Activated naive CD8-positive, alpha-beta T cell treated with anti-CD3 and anti-CD28 coated beads for 36 hours (primary cell): ENCODE measurements at places on chromosomes 7 and 10.

DNA sequence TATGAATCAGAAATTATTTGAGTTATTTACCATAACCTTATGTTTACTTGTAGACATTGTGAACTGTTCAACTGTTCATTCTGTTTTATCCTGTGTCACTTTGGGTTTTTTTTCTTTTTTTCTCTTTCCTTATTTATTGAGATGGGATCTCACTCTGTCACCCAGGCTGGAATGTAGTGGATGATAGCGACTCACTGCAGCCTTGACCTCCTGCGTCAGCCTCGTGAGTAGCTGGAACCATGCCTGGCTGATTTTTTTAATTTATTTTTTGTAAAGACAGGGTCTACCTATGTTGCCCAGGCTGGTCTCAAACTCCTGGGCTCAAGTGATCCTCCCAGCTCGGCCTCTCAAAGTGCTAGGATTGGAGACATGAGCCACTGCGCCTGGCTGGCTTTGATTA is 97.1 kb downstream of the CSTF2T start:
- no peaks in the 10 kb centered on the region for H3K4me1 ChIP-seq
- no peaks in the 10 kb centered on the region for H3K27me3 ChIP-seq
- DNase-seq: no peak
- H3K4me3 ChIP-seq: no peak overlapping the region
- no peaks in the 10 kb centered on the region for H3K36me3 ChIP-seq

GRCh38 chr10:688312-689120 is 952 bp downstream of the DIP2C start:
- H3K4me3 ChIP-seq: no peak overlapping the region
- peaks cover 58% of the 10 kb centered on the region for H3K27me3 ChIP-seq
- H3K27ac ChIP-seq: no peak overlapping the region
- H3K36me3 ChIP-seq: no peaks in the 10 kb centered on the region
- H3K4me1 ChIP-seq: peaks cover 2% of the 10 kb centered on the region
- no peak for DNase-seq

DNA sequence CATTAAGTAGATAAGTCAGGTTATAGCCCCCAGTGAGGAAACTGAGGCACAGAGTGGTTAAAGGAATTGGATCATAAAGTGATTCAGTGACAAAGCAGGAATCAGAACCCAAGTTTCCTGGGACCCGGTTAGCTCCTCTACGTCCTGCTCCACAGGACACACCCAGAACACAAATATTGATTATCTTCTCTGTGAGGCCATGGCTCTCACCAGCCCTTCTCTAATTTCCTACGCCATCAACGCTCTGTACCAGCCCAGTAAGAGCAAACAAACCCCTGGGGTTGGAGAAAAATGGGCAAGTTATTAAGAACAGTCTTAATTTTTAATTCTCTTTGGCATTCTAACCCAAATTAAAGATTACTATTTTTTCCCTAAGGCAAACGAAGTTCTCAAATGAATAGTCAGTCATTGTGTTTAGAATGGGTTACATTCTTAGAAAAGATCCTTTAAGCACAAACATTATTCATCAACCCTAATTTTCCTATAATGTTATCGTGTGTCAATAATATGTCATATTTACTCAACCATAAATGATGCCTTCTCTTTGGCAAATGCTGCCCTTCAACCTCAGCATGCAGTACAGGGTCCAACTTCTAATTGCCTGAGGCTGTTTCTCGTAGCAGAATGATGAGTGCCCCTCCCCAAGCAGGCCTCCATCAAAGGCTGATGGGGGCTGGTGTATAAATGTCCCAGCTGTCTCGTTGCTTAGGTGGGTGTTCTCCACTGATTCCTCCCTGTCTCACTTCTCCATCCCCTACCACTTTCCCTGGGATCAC is 25.4 kb upstream of the TM9SF3 start:
- H3K36me3 ChIP-seq: no peaks in the 10 kb centered on the region
- peaks cover 6% of the 10 kb centered on the region for H3K4me1 ChIP-seq
- H3K4me3 ChIP-seq: no peak overlapping the region
- H3K27me3 ChIP-seq: no peaks in the 10 kb centered on the region
- H3K27ac ChIP-seq: no peak overlapping the region

GRCh38 chr10:116947841-116948529 is 57.0 kb downstream of the SHTN1 start:
- no peaks in the 10 kb centered on the region for H3K4me1 ChIP-seq
- no peak overlapping the region for H3K27ac ChIP-seq
- DNase-seq: no peak
- H3K27me3 ChIP-seq: peaks cover 13% of the 10 kb centered on the region
- H3K36me3 ChIP-seq: no peaks in the 10 kb centered on the region

GRCh38 chr10:6525599-6526165 is 54.4 kb downstream of the PRKCQ start:
- H3K36me3 ChIP-seq: peaks cover 52% of the 10 kb centered on the region
- peaks cover 64% of the 10 kb centered on the region for H3K4me1 ChIP-seq
- no peaks in the 10 kb centered on the region for H3K27me3 ChIP-seq
- no peak overlapping the region for H3K27ac ChIP-seq

DNA sequence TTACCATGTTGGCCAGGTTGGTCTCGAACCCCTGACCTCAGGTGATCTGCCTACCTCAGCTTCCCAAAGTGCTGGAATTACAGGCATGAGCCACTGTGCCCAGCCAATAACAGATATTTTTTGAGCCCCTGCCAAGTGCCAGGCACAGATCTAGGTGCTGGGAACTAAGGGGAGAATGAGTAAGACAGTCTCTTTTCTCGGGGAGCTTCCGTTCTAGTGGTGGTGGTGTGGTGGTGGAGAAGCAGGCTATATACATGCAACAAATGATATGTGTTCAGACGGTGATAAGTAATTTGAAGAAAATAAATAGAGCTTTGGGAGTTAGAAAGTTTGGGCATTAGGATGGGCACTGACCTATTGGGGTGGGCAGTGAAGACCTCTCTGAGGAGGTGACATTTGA is 76.7 kb upstream of the VKORC1L1 start:
- H3K27me3 ChIP-seq: no peaks in the 10 kb centered on the region
- peaks cover 4% of the 10 kb centered on the region for H3K4me1 ChIP-seq

DNA sequence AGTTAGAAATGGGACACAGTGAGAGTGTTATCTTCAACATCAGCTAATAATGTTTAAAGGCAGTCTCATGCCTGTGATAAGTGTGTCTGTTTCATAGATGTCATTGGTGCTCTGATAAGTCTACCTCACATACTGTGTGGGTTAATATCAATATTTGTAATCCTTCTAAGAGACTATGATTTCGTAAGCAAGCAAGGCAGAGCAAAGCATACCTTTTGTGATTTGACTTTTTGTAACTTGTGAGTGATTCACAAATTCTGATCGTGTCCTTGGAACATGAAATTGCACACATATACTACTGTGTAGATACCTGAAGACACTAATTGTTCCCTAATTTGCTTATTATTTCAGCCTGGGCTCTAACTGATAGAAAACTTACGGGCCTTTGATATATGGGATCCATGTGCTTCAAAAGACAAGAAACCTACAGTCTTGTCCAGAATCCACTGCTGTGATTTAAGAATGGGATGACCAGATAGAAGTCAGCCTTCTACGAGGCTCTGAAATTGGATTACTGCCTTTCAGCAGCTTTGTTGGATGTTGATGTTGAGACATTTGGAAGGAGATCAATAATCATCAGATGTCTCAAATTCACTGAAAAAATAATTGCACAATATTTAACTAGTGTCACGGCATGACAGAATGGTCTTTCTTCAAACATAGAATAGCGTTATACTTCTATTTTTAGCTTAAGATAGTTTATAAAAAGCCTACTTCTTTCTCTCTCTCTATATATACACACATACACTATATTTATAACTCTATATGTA is 63.2 kb upstream of the KLF6 start:
- DNase-seq: no peak
- peaks cover 3% of the 10 kb centered on the region for H3K36me3 ChIP-seq
- H3K27ac ChIP-seq: no peak overlapping the region
- H3K4me3 ChIP-seq: no peak overlapping the region
- H3K27me3 ChIP-seq: no peaks in the 10 kb centered on the region

DNA sequence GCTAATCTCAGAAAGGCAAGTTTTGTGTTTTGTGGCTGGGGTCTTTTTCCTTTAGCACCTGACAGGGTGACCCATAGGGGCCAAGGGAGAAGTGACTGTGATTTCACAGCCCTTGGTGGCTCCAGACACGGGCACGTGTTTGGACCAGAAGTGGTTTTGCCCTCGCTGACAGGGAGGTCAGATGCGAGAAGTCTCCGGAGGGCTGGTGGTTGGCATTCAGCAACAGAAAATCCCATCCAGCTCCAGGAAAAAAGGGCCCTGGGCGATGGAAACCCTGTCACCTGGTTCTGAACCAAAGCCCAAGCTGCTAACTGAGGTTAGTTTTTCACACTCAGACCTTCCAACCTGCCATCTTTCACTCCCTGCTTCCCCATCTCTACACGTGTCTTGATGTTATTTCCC is 272.9 kb downstream of the TRIL start:
- DNase-seq: no peak
- H3K4me3 ChIP-seq: no peak overlapping the region
- no peak overlapping the region for H3K27ac ChIP-seq
- H3K36me3 ChIP-seq: no peaks in the 10 kb centered on the region
- peaks cover 12% of the 10 kb centered on the region for H3K27me3 ChIP-seq
- peaks cover 7% of the 10 kb centered on the region for H3K4me1 ChIP-seq

DNA sequence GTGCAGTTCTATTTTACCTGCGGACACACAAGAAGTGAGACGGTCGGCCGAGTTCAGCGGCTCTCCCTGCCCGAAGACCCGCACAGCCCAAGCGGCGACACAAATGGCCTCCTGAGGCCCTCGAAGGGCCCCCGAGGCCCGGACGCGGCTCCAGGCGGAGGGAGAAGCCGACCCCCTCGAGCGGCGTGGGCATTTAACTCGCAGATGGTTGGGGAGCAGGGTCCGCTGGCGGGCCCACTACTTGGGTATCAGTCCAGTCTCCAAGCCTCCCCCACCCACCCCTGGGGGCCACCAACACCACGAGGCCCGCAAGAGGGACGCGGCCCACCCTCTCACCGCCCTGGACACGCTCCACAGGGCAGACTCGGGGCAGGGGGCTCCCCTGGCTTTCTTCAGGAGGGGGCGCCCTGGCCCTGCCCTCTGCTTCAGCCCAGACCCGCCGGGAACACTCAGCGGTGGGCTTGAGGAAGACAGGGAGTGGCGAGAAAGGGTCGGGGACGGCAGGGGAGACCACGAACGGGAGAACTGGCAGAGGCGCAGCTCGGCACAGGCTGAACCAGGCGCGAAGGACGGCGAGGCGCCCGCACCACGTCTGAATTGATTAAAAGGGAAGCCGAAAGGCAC is 1.7 kb downstream of the IGF2BP3 start:
- peaks cover 1% of the 10 kb centered on the region for H3K36me3 ChIP-seq
- peak overlapping the region; percentile 63 for H3K4me3 ChIP-seq
- peak; percentile 28 for DNase-seq
- H3K27ac ChIP-seq: no peak overlapping the region

DNA sequence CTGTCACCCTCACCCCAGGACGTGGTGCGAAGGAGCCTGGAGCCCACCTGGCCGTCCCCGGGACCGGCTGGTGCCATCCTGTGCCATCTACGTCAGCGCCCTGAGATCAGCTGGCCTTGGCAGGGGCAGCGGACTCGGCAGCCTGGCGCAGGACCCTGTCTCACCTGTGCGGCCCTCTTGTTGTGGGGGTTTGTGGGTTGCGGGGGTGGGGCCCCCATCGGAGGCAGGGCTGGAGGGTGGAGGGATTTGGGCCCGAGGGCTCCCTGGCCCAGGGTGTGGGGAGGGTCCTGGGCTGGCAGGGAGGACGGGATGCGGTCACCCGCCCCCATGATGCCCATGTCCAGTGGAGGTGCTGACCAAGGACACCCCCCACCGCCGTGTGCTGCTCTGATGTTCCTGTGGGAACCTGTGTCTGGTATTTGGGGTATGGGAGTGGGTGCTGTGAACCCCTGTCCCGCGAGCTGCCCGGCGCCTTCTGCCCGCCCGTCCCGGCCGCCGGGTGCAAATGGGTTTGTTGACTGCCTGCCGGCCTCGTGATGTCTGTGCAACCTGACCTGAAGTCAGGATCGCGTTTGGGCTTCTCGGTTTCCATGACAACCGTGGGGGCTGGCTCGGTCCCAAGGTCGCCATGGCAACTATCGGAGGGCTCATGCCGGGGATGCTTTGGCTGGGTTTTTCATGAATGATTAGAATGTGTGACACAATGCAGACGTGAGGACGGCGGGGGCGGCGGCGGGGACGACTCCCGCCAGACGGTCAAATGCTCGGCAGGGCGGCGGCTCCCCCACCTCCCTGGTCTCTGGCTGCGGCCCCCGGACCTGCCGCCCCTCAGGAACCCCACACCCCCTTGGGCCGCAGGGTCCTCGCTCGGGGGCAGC is 7.3 kb downstream of the MAFK start:
- H3K4me3 ChIP-seq: no peak overlapping the region
- peak overlapping the region; percentile 66 for H3K27ac ChIP-seq
- DNase-seq: no peak
- H3K27me3 ChIP-seq: no peaks in the 10 kb centered on the region

GRCh38 chr7:117091721-117092120 is 138.4 kb downstream of the ST7 start:
- H3K4me3 ChIP-seq: no peak overlapping the region
- H3K4me1 ChIP-seq: peaks cover 17% of the 10 kb centered on the region

- no peak for DNase-seq
- H3K27ac ChIP-seq: no peak overlapping the region
- H3K27me3 ChIP-seq: peaks cover 32% of the 10 kb centered on the region
- no peaks in the 10 kb centered on the region for H3K4me1 ChIP-seq
Observed at GRCh38 chr7:100744605-100745004, 11.2 kb downstream of the ZAN start.

- no peak for DNase-seq
- H3K4me1 ChIP-seq: no peaks in the 10 kb centered on the region
- no peak overlapping the region for H3K4me3 ChIP-seq
- no peaks in the 10 kb centered on the region for H3K27me3 ChIP-seq
- H3K36me3 ChIP-seq: no peaks in the 10 kb centered on the region
- H3K27ac ChIP-seq: no peak overlapping the region
Observed at GRCh38 chr7:40815022-40815421, 680.2 kb downstream of the SUGCT start.

- H3K27ac ChIP-seq: no peak overlapping the region
- peaks cover 50% of the 10 kb centered on the region for H3K27me3 ChIP-seq
- no peaks in the 10 kb centered on the region for H3K36me3 ChIP-seq
Observed at GRCh38 chr10:35614312-35614711, 9.2 kb downstream of the GJD4 start.

DNA sequence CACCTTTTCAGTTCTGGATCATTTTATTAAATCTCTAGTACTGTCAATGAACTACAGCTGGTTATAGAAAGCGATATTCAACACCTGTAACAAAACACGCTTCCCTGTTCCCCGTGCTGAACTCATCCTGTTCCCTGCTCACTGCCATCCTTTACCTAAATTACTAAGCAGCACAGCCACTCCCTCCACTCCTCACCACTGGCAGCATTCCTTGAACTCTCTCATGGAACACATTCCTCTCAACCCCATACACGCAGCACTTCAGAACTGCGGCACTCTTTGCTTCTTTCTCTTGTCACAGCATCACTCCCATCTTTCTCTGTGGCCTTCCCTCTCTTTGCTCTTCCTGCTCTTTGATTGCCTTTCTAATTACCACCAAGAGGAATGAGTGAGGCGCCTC is 27.4 kb downstream of the RELN start:
- H3K27me3 ChIP-seq: peaks cover 8% of the 10 kb centered on the region
- no peak overlapping the region for H3K27ac ChIP-seq
- no peaks in the 10 kb centered on the region for H3K36me3 ChIP-seq
- H3K4me3 ChIP-seq: no peak overlapping the region
- DNase-seq: no peak
